Activated naive CD8-positive, alpha-beta T cell treated with anti-CD3 and anti-CD28 coated beads, Interleukin-2, amount 50 U/mL, for 16 hours (primary cell): ENCODE measurements at places on chromosomes 1 and 21.

DNA sequence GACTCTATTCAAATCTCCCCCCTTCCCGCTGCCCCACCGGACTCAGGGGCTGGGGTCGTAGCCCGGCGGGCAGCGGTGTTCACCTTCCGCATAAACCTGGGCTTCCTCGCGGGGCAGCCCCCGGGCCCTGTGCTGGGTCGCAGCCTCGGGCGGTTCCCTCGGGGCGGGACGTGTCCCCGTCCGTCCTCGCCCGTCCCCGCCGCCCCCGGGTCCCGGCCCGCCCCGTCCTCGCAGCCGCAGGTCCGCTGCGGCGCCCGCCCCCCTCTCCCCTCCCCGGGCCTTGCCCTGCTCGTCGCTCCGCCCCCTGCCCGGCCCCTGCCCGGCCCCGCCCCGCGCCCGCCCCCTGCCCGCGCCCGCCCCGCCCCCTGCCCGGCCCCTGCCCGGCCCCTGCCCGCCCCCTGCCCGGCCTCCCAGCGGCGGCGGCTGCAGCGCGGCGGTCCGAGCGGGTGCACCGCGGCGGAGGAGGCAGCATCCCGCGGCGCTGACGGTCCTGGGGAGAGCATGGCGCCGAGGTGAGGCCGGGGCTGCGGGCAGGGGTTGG lies at the start of gene COL18A1:
TSS of gene COL18A1 (plus strand) at position 436 of the 541 bp plus-strand sequence. CDS start at position 502, 66 bp downstream.
- DNase-seq, result no peak

DNA sequence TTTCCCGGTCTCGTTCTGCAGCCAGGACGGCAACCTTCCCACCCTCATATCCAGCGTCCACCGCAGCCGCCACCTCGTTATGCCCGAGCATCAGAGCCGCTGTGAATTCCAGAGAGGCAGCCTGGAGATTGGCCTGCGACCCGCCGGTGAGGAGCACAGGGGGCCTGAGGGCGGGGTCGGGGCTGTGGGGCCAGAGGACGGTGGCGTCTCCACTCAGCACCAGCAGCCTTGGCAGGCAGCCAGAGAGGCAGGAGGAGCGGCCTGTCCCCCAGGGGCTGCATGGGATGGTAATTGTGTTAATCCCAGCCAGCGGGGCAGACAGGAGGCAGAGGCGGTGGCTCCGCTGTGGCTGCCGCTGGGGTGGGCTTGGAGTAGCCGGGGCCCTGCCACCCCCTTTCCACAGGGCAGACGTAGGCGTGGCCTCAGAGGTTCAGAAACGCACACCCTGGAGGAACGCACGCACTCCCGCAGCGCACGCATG lies 12.1 kb downstream of the SAMD11 start:
- no peak for DNase-seq

GRCh38 chr21:41776778-41777177 lies 9.9 kb upstream of the RIPK4 start:
- no peak for DNase-seq

DNA sequence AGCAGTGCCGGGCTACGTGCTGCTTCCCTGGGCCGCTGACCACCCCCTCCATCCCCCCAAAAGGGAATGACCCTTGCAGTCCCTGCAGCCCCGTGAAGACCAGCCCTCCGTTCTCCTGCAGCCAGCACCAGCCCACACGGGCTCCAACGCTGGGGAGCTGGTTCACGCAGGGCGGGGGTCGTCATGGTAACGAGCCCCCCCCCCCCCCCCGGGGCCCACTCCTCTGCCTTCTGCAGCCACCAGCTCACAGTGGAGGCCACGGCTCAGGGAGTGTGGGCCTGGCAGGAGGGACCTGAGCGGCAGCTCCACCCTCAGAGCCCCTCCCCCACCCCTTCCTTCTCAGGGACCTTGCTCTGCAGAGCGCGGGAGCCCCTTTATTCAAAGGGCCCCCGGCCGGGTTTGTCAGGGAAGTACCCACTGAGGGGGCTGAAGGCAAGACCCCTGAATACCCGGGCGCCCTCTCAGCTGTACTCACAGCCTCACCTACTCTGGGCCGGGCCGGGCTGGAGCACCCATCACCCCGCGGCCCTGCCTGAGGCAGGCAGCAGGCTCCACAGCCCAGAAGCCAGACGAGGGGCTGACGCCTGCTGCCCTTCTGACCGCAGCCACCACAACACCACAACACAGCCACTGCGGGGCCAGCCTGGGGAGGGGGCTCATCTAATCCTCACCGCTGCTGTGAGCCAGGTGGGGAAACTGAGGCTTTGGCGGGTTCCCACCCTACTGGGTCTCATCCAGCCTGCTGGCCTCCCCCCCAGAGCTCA lies 12.6 kb downstream of the MEGF6 start:
- DNase-seq, result no peak

GRCh38 chr1:180617774-180618395 lies 13.9 kb upstream of the XPR1 start:
- DNase-seq, result no peak
